ENCODE measurements at places on chromosomes 6 and 20.

DNA sequence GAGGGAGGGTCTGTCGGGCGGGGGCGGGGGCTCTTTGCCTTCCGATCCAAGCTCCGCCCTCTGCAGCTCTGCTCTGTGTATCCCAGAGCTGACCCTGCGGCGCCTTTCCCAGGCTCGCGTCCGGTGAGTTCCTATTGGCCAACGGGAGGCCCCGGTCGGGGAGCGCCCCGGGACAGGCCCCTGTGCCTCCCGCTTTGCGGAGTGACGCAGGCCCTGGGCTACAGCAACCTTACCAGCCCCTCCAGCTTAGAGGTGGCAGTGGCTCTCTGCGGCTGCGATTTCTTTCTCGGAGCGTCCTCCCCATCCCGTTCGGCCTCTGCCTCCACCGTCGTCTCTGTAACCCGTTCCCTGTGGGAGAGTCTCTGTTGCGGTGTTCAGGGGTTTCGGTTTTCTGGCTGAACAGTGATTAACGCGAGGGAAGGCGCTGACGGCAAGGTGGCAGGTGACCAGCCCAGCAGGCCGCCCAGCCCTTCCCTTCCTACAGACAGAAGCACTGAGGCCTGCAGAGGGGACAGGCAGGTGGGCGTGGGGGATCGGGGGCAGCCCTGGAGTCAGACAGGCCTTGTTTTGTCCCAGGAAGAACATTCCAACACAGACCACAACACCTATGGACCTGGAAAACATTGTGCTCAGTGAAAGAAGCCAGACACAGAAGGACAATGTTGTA lies 18.1 kb upstream of the CEBPB start:
- no peak overlapping the region for H3K4me3 ChIP-seq
- H3K27ac ChIP-seq, result no peak overlapping the region
- H3K4me1 ChIP-seq, result no peaks in the 10 kb centered on the region
- no peaks in the 10 kb centered on the region for H3K27me3 ChIP-seq
- H3K36me3 ChIP-seq, result no peaks in the 10 kb centered on the region

GRCh38 chr20:44904377-44904776 lies 5.5 kb upstream of the PABPC1L start:
- peaks cover 3% of the 10 kb centered on the region for H3K4me1 ChIP-seq
- no peaks in the 10 kb centered on the region for H3K27me3 ChIP-seq
- H3K36me3 ChIP-seq, result peaks cover 60% of the 10 kb centered on the region
- no peak overlapping the region for H3K27ac ChIP-seq
- no peak overlapping the region for H3K4me3 ChIP-seq

DNA sequence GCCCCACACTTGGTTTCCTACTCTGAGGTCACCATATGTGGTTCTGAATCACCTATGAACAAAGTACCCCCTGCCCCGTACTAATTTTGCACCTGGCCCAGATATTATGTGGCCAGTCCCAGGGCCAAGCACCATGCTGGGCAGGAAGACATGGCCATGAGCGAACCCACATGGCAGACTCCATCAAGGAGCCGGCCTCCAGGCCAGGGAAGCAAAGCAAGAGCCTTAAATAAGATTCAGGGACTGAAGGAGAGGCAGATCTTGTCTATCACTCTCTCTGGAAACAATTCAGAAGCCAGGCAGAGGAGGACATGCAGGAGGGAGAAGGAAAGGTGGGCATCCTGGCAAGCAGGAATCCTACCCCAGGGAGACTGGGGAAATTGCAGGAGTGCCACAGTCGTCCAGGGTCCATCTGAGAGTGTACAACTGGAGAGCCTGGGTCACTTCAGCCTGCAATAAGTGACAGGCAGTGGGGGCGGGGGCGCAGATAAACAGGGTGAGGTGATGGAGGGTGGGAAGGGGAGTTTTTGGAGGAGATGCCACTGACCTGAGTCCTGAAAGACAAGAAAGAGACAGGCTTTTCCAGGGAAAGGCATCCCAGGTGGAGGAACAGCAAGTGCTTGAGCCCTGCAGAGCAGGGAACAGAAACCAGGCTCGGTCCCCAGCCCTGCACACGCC lies 2.1 kb upstream of the BMP7 start:
- H3K36me3 ChIP-seq, result no peaks in the 10 kb centered on the region
- no peak for DNase-seq
- H3K4me1 ChIP-seq, result no peaks in the 10 kb centered on the region
- no peak overlapping the region for H3K4me3 ChIP-seq
- peaks cover 60% of the 10 kb centered on the region for H3K27me3 ChIP-seq
- H3K27ac ChIP-seq, result no peak overlapping the region

GRCh38 chr20:33753763-33754162 lies 22.0 kb downstream of the ZNF341 start:
- peaks cover 6% of the 10 kb centered on the region for H3K36me3 ChIP-seq
- no peaks in the 10 kb centered on the region for H3K27me3 ChIP-seq
- H3K4me1 ChIP-seq, result no peaks in the 10 kb centered on the region
- DNase-seq, result no peak
- H3K4me3 ChIP-seq, result no peak overlapping the region
- H3K27ac ChIP-seq, result no peak overlapping the region

DNA sequence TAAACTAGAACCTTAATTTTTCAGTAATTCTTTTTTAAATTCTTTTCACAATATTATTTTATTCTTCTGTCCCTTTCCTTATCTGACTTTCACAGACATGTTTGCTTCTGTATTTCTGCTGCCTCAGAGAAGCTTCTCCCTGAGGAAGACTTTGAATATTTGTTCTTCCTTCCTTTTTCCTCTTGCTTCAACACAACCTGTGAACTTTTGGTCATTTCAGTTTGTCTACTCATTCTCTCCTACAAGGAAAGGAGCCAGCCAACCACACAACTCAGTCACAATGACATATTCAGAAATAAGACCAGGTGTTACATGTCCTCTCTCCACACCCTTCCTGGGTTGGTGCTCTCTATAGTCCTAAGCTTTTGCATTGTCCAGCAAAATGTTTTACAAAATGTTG lies 310.4 kb downstream of the TFAP2B start:
- H3K27me3 ChIP-seq, result no peaks in the 10 kb centered on the region
- H3K36me3 ChIP-seq, result no peaks in the 10 kb centered on the region
- H3K4me1 ChIP-seq, result no peaks in the 10 kb centered on the region
- H3K4me3 ChIP-seq, result no peak overlapping the region
- no peak overlapping the region for H3K27ac ChIP-seq

GRCh38 chr20:41507851-41508250 lies 110.3 kb downstream of the CHD6 start:
- peaks cover 4% of the 10 kb centered on the region for H3K36me3 ChIP-seq
- H3K4me3 ChIP-seq, result no peak overlapping the region
- DNase-seq, result no peak
- no peak overlapping the region for H3K27ac ChIP-seq
- H3K27me3 ChIP-seq, result no peaks in the 10 kb centered on the region

- no peak for DNase-seq
- H3K36me3 ChIP-seq, result no peaks in the 10 kb centered on the region
- no peak overlapping the region for H3K4me3 ChIP-seq
- no peak overlapping the region for H3K27ac ChIP-seq
These were observed 2.2 kb downstream of the APCDD1L start for GRCh38 chr20:58512808-58513552.

GRCh38 chr20:48673507-48673906 lies 154.3 kb downstream of the PREX1 start:
- peaks cover 81% of the 10 kb centered on the region for H3K36me3 ChIP-seq
- H3K27me3 ChIP-seq, result no peaks in the 10 kb centered on the region
- DNase-seq, result no peak
- H3K4me1 ChIP-seq, result no peaks in the 10 kb centered on the region
- no peak overlapping the region for H3K4me3 ChIP-seq
- peak overlapping the region; percentile 52 for H3K27ac ChIP-seq

DNA sequence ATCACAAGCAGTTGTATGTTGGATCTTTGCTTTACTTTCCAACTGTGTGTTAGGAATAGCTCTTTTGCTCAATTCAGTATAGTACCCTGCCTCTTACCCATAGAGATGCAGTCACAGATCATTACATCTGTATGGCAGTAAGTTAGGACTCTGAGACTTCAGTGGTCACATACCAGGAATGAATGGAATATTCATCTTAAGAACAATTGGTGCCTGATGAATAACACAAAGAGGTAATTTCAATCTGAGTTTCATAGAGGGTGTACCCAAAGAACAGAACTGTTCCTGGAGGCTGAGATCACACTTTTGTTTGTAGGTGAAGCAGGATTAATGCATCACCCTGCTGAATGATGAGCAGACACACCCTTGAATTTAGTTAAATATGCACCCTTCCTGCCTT lies 28.7 kb upstream of the KIF13A start:
- no peaks in the 10 kb centered on the region for H3K27me3 ChIP-seq
- no peaks in the 10 kb centered on the region for H3K4me1 ChIP-seq
- H3K4me3 ChIP-seq, result no peak overlapping the region
- no peak overlapping the region for H3K27ac ChIP-seq
- no peaks in the 10 kb centered on the region for H3K36me3 ChIP-seq
- DNase-seq, result no peak

DNA sequence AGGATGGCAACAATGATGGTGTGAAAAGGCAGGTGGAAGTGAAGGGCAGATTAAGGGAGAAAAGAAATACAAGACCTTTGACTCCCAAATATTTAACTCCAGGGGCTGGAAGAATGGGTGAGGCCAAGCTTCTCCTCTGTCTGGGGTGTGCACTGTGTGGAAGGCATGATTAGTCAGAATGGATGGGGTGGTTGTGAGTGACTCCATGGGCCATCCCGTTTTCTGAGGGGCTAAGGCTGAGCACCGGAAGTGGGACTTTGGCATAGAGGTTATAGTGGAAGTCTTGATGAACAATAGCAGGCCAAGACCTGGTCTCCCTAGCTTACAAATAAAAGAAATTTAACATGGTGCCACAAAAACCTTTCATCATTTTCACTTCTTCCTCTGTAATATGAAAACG lies 12.1 kb downstream of the E2F3 start:
- H3K4me3 ChIP-seq, result no peak overlapping the region
- H3K27me3 ChIP-seq, result no peaks in the 10 kb centered on the region
- no peaks in the 10 kb centered on the region for H3K4me1 ChIP-seq
- peaks cover 4% of the 10 kb centered on the region for H3K36me3 ChIP-seq

- no peak for DNase-seq
- no peaks in the 10 kb centered on the region for H3K27me3 ChIP-seq
- H3K4me3 ChIP-seq, result no peak overlapping the region
- no peaks in the 10 kb centered on the region for H3K36me3 ChIP-seq
- no peak overlapping the region for H3K27ac ChIP-seq
These were observed 156.1 kb downstream of the ZFP64 start for GRCh38 chr20:52035498-52035897.

DNA sequence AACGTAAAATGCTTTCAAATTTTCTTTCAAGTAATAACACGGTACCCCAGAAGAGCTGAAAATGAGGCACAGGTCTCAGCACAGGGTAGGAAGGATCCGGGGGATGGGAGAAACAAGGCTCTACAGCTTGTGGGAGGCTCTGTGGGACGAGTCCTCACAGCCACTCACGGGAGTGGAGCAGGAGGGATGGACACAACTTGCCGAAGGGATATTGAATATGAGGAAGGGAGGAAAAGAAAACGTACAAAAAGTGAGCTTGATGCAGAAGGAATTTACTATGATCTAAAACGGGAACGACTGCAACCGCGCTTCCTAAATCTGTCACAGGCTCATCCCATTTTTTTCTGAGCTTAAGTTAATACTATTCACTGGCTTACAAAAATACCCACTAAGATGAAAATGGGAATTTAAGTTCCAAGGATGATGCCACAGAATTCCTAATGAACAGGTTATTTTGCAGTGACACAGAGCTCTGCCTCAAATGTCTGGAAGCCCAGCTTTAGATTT lies 72.9 kb downstream of the FYN start:
- H3K36me3 ChIP-seq, result no peaks in the 10 kb centered on the region
- no peak overlapping the region for H3K4me3 ChIP-seq
- no peaks in the 10 kb centered on the region for H3K27me3 ChIP-seq
- H3K4me1 ChIP-seq, result no peaks in the 10 kb centered on the region

- DNase-seq, result no peak
- H3K27ac ChIP-seq, result no peak overlapping the region
- H3K4me3 ChIP-seq, result no peak overlapping the region
- H3K27me3 ChIP-seq, result no peaks in the 10 kb centered on the region
- no peaks in the 10 kb centered on the region for H3K36me3 ChIP-seq
These were observed 38.8 kb downstream of the SNX9 start for GRCh38 chr6:157861814-157862213.

GRCh38 chr6:131545317-131545716 lies 27.7 kb upstream of the ARG1 start:
- no peaks in the 10 kb centered on the region for H3K27me3 ChIP-seq
- H3K4me1 ChIP-seq, result no peaks in the 10 kb centered on the region
- no peaks in the 10 kb centered on the region for H3K36me3 ChIP-seq

DNA sequence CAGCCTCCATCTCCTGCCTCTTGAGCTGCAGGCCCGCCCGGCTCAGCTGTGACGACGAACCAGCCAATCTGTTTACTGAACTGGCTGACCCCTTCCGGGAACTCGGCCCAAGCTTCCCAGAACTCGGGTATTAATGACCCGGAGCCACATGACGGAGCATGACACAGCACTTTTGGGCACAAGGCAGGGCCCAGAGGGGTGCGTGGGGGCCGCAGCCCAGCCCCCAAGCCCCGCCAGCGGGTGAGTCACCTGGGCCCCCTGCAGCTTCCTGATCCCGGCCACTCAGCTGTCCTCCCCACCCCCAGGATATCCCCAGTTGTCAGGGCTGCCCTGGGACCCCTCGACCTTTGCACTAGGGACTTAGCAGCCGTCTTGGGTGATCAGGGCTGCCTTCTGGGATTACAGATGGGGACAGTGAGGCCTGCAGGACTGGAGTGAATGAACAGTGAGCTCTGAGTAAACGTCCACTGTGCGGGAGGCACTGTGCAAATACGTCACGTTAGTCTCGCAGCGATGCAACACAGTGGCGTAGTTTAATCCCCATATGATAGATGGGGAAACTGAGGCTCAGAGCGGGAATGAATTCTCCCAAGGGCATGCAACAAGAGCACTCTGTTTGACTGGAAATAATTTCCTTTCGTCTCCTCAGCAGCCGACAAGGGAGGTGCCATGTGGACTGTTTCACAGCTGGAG lies 102.1 kb downstream of the CEBPB start:
- H3K27ac ChIP-seq, result no peak overlapping the region
- no peaks in the 10 kb centered on the region for H3K36me3 ChIP-seq
- no peaks in the 10 kb centered on the region for H3K27me3 ChIP-seq
- H3K4me3 ChIP-seq, result no peak overlapping the region
- no peaks in the 10 kb centered on the region for H3K4me1 ChIP-seq

GRCh38 chr6:137964876-137965275 lies 97.8 kb downstream of the TNFAIP3 start:
- no peaks in the 10 kb centered on the region for H3K36me3 ChIP-seq
- no peaks in the 10 kb centered on the region for H3K4me1 ChIP-seq
- no peaks in the 10 kb centered on the region for H3K27me3 ChIP-seq
- no peak overlapping the region for H3K27ac ChIP-seq
- H3K4me3 ChIP-seq, result no peak overlapping the region

- H3K4me3 ChIP-seq, result no peak overlapping the region
- no peak overlapping the region for H3K27ac ChIP-seq
- no peaks in the 10 kb centered on the region for H3K4me1 ChIP-seq
- no peaks in the 10 kb centered on the region for H3K27me3 ChIP-seq
- DNase-seq, result no peak
These were observed 112.4 kb downstream of the TIAM2 start for GRCh38 chr6:155107432-155108069.

GRCh38 chr20:14470231-14470899 lies 133.0 kb upstream of the FLRT3 start:
- H3K27me3 ChIP-seq, result no peaks in the 10 kb centered on the region
- no peak for DNase-seq
- no peaks in the 10 kb centered on the region for H3K4me1 ChIP-seq
- no peak overlapping the region for H3K4me3 ChIP-seq

Measured in A673 (cell line).